ENCODE measurements at places on chromosomes 4 and X. TPM values are rescaled to one million over a fixed set of nuclear protein-coding genes. Genes with fewer than 3 reads are reported as not detected.

Gene F8A3
- 0.34 TPM for total RNA-seq

Gene NRK
- total RNA-seq, result under 0.01 TPM

Gene F8
- total RNA-seq, result 0.34 TPM

Gene DMRTC1
- not detected for total RNA-seq

All from nasal cavity respiratory epithelium epithelial cell of viscerocranial mucosa (primary cell).